Hematopoietic multipotent progenitor cell (in vitro differentiated cells): ENCODE measurements at places on chromosomes 5 and 9.

DNA sequence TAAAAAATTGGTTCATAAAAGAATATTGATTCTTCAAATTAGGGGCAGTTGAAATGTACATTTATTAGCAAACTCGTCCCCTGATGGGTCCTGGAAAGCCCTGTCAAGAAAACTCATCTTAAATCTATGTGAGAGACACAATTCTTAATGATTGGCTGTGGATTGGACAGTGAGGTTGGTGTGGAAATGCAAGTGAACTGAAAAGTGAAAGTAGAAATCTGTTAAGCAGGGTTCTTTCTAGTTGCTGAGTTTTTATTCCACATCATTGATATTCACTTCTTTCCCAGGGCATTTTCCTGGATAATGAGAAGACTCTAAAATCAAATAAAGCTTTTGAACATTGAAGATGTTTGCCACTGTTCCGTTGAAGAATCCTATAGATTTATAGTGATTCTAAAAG lies 292.4 kb downstream of the MAST4 start:
- no peak for DNase-seq

GRCh38 chr5:151293624-151294023 lies 9.9 kb downstream of the SLC36A3 start:
- no peak for DNase-seq

GRCh38 chr9:33164138-33164809 lies 2.9 kb downstream of the B4GALT1 start:
- DNase-seq: no peak

DNA sequence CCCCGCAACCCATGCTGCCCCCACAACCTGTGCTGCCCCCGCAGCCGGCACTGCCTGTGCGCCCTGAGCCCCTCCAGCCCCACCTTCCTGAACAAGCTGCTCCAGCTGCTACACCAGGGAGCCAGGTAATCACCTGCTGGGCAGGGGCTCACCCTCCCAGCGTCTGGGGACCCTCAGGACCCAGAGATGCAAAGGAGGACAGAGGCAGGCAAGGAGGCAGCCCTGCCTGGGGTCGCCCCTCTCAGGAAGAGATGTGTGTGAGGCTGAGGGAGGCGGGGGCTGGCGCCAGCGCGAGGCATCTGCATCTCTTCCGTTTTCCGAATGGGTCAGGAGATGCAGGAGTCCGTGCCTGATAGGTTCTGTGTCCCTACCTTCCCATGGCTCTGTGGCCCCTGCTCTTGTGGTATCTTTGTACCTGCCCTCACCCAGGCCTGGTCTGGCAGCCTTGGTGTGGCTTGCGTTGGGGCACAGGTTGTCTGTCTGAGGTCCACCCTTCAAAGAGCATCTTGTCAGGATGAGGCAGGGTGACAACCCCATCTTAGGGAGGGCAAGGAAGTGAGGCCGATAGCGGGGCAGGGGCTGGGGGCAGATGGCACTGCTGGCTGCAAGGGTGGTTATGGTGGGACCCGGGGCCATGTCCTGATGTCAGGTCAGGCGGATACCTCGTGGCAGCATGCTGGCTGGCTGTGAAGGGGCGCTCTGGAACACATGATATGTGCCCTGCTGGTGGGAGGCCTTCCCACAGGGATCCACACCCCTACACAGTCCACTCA lies 75.7 kb downstream of the WNK2 start:
- DNase-seq: no peak

GRCh38 chr5:159515909-159516415 lies 185.7 kb upstream of the IL12B start:
- DNase-seq: no peak

DNA sequence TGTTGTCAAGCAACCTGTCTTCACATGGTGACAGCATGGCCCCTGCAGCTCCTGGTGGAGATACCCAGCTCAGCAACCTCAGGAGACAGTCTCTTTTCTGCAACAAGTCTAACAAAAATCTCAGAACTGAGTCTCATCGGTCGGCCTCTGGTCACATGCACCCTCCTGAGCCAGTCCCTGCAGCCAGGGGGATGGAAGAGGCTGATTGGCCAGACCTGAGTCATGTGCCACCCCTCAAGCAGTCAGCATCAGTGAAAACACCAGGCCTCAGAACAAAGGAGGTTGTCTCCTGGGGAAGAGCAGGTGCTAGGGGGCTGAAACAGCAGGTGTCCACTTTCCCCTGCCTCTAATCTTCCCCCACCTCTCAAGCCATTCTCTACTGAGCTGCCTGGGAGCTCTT lies 54.4 kb downstream of the SMIM23 start:
- peak; percentile 31 for DNase-seq

DNA sequence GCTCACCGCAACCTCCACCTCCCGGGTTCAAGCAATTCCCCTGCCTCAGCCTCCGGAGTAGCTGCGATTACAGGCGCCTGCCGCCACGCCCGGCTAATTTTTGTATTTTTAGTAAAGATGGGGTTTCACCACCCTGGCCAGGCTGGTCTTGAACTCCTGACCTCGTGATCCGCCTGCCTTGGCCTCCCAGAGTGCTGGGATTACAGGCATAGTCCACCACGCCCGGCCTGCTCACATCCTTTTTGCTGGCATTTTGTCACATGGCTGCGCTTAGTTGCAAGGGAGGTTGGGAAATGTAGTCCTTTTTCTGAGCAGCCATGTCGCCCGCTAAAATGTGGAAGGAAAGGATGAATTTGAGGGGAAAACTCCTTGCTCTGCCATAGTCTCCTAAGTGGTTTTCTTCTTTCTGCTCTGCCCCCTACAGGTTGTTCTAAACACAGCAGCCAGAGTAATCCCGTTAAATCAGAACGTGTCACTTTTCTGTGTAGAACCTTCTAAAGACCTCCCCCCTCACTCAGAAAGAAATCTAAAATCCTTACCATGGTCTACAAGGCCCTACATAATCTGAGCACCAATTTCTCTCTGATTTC lies 57.8 kb upstream of the HSPA9 start:
- DNase-seq: peak; percentile 62

DNA sequence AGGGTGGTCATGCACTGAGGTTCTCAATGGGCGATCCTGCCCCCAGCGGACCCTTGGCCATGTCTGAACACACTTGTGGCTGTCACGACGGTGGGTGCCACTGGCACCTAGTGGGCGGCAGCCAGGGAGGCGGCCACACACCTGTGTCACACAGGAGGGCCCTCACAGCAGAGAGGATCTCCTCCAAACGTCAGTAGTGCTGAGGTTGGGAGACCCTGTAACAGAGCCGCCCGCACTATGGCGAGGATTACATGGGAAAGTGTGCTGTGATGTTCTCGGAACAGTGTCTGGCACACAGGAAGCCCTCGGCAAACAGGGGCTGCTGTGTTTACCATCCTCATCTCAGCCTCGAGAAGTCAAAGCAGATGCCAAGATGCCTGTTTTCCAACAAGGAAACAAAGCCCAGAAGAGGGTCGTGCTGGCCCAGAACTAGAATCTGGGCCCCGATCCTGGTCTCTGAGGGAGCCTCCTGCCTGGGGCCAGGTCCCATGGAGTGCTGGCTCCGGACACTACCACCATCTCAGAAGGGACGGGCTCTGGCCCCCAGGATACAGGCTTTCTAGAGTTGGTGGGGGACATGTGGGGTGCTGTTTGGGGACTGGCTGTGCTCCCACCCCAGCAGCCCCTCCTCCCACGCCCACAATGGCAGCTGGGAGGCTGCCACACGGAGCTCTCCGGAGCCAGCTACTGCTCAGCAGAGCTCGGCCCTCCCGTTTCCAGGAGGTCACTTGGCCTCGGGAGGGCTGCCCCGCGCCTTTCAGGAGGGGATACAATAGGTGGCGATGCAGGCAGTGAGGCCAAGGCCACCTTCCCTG lies 48.2 kb downstream of the DBH start:
- DNase-seq: no peak

GRCh38 chr9:87871425-87872078 lies 11.1 kb upstream of the SPATA31E1 start:
- no peak for DNase-seq

GRCh38 chr5:167853421-167853820 lies 438.0 kb upstream of the WWC1 start:
- no peak for DNase-seq

- no peak for DNase-seq
Observed at GRCh38 chr5:141672841-141673813, 8.9 kb downstream of the ARAP3 start.

GRCh38 chr9:114931407-114931806 lies 1.0 kb upstream of the TNFSF8 start:
- no peak for DNase-seq

DNA sequence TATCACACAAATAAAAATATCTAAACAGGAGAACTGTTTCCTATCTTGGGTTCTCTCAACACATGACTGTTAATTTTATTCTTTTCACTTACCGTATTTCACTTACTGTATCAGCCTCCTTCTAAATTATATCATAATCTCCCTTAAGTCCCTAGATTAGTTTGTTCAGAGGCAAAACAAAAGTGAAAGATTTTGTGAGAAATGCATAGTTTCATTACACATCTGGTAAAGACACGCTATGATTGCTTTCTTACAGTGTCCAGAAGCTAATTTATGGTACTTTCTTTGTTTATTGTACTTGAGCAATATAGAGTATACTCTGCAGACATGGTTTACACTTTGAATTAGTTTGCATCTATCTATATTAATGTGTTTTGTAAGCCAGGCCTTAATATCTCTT lies 159.7 kb upstream of the TLX3 start:
- DNase-seq: no peak

DNA sequence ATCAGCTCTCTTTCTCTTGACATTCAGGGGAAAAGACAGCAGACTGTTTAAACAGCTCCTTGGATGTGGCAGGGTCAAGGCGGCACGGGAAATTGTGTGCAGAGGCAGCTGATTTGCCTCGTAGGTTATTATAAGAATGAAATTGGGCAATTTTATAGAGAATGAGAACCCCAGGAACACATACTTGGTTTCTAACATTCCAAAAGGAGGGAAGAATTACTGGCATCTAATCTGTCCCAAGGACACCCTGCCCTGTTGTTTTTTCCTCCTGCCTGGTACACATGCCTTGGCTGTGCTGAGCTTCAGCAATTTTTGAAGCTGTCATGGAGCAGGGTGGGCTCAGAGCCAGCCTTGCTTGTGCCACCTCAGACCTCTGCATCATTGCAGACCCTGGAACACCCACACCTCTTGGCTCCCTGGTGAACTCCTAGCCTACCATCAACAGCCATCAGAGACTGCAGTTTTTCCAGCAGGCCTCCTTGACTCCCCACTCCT lies 143.6 kb downstream of the BOD1 start:
- DNase-seq: no peak

DNA sequence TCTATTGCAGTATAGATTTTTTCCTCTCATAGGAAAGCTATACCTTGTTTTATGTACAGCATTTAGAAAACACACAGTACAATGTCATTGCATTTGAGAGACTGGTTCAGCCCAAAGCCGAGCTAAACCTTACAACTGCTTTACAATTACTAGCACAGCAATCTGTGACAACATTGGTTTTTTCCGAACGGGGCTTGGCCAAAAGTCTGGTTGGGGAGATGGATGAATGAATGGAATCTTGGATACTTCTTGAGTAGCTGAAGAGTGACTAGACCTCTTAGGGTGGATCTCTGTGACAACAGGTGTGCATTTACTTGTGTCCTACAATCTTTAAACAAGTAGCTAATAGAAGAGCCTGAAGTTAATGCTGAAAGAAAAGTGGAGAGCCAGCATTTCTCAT lies 1.2 kb downstream of the SGCD start:
- no peak for DNase-seq

- no peak for DNase-seq
Observed at GRCh38 chr9:120730654-120731514, 16.6 kb upstream of the MEGF9 start.

DNA sequence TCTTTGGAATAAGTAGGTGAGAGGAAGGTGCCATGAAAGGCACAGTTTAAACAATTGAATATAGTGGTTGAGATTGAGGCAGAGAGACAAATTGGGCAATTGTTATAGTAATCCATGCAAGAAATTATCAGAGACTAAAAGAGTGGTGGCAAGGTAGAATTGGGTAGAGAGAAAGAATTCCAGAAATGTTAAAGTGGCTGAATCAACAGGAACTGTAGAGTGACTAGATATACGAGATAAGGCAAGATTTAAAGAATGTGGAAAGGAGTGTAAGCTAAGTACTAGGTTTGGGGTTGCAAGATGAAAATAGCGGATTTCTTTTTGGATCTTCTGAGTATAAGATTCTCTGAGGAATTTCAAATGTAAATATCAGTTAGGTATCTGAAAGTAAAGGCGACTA lies 285.2 kb downstream of the DMRTA1 start:
- no peak for DNase-seq

DNA sequence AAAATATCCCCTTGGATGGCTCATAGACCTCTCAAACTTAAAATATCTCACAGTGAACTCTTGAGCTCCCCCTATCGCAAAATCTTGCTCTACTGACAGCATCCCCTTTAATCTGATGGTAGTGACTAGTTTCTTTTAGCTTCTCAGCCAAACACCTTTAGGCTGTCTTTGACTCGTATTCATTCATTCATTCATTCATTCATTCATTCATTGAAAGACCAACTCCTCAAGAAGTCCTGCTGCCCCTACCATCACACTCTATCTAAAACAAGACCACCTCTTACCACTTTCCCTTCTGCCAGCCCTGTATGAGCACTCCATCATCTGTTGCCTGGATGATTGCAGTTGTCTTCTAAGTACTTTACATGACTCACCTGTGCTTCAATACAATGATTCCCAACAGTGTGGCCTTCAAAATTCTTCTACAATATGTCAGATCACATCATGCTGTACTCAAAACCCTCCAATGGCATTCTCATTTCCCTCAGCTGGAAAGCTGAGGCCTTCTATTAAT lies 46.8 kb downstream of the ITGA2 start:
- DNase-seq: no peak

DNA sequence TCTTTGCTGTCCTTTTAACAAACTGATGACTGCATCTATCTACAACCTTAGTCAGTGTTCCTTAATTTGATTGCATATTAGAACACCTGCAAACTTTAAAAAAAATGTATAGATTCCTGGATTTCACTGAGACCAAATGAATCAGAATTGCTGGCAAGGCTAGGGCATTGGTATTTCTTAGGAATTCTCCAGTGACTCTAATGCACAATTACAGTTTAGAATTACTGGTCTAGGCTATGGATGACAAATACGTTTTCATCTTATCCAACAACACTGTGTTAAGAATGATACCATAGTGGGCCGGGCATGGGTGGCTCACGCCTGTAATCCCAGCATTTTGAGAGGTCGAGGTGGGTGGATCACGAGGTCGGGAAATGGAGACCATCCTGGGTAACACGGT lies 545.9 kb upstream of the RIOK2 start:
- no peak for DNase-seq

DNA sequence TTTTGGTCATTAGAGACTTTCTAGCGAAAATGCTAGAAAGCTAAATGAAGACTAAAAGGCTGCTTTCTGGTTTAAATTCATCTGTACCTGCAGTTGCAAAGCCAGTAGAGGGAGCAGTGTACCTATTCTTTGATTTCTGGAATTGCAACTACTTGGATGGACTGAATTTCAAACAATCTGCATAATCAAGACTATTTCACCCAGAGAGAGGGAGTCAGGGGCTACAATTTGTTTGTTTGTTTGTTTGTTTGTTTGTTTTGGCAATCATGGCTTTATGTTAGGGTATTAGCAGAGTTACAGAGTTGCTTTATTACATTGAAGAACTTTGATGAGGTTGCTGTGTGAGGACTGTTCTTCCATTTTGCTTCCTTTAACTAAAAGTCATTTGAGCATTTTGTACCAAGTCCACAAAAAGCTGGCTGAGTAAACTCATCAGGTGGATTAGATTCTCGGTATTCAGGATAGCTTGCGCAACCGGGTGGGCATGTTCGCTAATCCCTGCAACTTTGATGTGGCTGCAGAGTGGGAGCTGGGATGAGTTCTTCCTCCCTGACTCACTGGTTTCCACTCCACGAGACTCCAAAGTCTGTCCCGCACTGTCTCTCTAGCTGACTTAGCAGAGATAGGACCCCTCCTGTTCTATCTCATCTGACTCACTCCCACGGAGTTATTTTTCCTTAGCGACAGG lies 80.0 kb upstream of the TUT7 start:
- no peak for DNase-seq

- DNase-seq: no peak
Observed at GRCh38 chr5:149063896-149064478, 1.1 kb upstream of the SH3TC2 start.
